ENCODE measurements at places on chromosomes 6 and 20. TPM values are rescaled to one million over a fixed set of nuclear protein-coding genes. Genes with fewer than 3 reads are reported as not detected.

CALHM6 gene
- 15.4 TPM for total RNA-seq

C20orf202 gene
- total RNA-seq = 0.37 TPM

PNPLA1 gene
- total RNA-seq = 0.22 TPM

CFAP61 gene
- total RNA-seq = not detected

ZSCAN23 gene
- total RNA-seq = 1.3 TPM

KCNK15 gene
- not detected for total RNA-seq

NKAPL gene
- 0.32 TPM for total RNA-seq

EEF1A2 gene
- 1.1 TPM for total RNA-seq

MARCKS gene
- total RNA-seq = 1.2 TPM

PPP1R10 gene
- total RNA-seq = 165 TPM

NT5E gene
- 11.0 TPM for total RNA-seq
